ENCODE measurements at places on chromosomes 13 and 19.

- DNase-seq = no peak
Measured at GRCh38 chr13:65943708-65944107, 1286.4 kb downstream of the PCDH9 start.

GRCh38 chr19:46601318-46602224, at the start of gene CALM3:
Gene CALM3 (plus strand): TSS chr19:46601330. CDS start chr19:46601435, 105 bp downstream.
- DNase-seq = no peak

GRCh38 chr13:46382224-46382623, 4.8 kb downstream of the RUBCNL start:
- no peak for DNase-seq

- DNase-seq = peak; percentile 16
Measured at GRCh38 chr13:77565635-77566034, 30.1 kb downstream of the SCEL start.

DNA sequence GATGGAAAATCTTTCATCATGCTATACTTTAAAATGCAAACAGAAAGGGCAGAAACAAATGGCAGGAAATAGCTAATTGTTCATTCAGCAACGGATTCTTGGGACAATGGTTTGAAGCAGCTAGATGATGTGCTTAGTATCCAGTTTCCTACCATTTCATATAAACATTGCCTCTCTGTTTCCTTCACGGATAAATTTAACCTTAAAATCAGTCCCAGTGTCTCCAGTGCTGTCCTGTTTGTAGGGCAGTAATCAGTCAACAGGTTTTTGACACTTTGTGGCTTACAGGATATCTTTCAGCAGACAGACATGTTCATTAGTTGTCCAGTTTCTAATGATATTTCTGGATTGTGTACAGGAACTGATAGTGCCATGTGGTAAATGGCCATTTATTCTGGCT, 24.7 kb upstream of the RB1 start:
- no peak for DNase-seq

- DNase-seq = no peak
Measured at GRCh38 chr13:41545432-41545707, 88.0 kb downstream of the RGCC start.

DNA sequence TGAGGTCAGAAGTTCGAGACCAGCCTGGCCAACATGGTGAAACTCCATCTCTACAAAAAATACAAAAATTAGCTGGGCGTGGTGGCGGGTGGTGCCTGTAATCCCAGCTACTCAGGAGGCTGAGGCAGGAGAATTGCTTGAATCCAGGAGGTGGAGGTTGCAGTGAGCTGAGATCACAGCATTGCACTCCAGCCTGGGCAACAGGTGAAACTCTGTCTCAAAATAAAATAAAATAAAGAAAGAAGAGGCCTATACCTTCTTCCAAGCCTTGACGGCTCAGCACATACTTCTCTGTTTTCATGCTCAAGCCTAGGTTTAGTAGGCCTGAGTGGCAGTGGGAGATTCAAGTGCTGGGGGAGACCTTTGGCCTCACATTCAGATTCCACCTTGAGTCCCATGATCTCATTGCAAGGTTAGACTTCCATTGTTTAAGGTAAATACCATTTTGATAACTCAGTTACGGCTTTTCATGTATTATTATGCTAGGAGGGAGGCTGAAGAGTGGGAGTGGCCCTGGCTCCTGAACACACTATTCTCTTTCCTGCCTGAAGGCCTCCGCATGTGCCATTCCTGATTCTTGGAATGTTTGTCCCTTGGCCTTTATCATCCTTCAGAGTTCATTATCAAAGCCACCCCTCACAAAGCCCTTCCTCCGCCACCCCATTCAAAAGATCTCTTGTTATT, 1.6 kb upstream of the SPINT2 start:
- DNase-seq = no peak

Data from NCI-H1417 treated with DMSO at 0.1 percent for 48 hours (cell line).